ENCODE measurements at places on chromosomes 3 and 15.

DNA sequence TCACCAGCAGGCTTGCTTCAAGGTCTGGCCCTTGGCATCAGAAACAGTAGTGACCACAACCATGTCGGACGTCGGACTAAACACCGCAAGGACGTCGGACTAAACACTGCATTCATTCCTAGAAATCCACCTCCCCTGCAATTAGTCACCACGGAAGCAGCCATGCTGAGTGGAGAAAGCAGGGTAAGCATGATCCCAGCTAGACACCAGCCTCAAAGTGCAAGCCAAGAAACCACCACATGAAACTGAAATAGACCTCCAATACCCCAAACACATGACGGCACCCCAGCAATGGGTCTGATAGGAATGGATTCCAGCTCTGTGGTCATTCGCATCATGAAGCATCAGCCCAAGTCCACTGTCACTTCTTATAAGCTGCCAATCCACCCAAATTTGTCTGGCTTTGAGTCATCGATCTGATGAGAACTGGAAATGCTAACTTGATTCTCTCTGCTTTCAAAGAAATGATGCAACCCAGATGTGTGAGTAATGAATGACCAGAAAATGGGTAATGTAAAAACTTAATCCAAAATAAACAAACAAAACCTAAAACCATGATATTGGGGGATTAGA lies 348.3 kb upstream of the TMCO5A start:
- DNase-seq: no peak

GRCh38 chr3:38205472-38205805 lies 40.1 kb downstream of the OXSR1 start:
- no peak for DNase-seq

DNA sequence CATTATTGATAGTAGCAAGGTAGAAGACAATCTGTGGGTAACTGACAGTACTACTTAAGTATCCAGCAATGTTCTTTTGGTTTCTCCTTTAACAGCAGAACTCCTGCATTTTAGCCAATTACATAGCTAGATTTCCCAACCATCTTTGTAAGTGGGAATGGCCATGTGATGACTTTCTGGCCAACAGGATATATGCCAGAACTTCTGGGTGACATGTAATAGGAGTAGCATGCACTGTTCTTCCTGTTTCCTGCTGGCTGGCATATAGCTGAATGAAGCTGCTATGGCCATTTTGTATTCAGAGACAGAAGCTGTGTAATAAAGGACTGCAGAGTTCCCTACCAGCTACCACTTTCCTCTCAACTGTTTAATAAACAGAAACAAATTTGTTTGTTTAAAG lies 18.0 kb downstream of the SPICE1 start:
- DNase-seq: no peak

DNA sequence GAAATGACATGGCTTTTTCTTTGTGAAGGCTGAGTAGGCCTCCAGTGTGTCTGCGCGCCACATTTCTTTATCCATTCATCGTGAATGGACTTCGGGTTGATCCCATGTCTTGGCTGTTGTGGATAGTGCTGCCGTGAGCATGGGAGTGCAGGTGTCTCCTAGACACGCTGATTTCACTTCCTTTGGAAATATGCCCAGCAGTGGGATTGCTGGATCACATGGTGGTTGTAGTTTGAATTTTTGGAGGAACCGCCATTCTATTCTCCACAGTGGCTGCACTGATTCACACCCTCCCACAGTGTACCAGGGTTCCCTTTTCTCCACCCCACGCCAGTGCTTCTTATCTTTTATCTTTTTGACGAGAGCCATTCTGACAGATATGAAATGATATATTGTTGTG lies 171.7 kb downstream of the NSMCE3 start:
- no peak for DNase-seq

GRCh38 chr3:126208606-126209256 lies 28.3 kb upstream of the ALDH1L1 start:
- DNase-seq: no peak

- no peak for DNase-seq
Observed at GRCh38 chr3:44529927-44530326, 25.1 kb upstream of the ZKSCAN7 start.

- no peak for DNase-seq
Observed at GRCh38 chr3:98598492-98598891, 5.1 kb upstream of the CPOX start.

Measured in GM12892 (cell line).